ENCODE measurements at places on chromosomes 6 and 20. TPM values are rescaled to one million over a fixed set of nuclear protein-coding genes. Genes with fewer than 3 reads are reported as not detected.
A peak's percentile ranks its signal among the peaks of the same experiment; 100 is the strongest.

Gene GHRH
- not detected for total RNA-seq

DNA sequence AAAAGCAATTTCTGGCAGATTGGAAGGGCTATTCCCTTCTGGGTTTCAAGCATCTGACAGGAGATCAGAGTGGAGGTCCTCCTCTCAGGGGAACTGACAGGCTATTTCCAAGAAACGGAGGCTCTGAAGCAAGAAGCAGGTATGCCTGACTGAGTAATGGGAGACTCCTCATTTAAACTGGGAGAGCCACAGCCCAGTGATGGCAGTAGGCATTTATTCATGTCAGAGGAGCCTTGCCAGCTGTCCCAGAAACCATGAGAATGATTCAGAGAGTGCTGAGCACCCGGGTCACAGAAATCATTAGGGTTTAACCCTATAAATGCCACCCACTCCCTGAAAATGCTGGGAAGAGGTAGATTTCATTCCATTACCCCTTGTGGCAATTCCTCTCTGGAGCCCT lies 247.5 kb upstream of the RNF217 start:
- DNase-seq: no peak
- no peak overlapping the region for H3K27ac ChIP-seq
- H3K27me3 ChIP-seq: no peaks in the 10 kb centered on the region
- H3K4me1 ChIP-seq: no peaks in the 10 kb centered on the region
- no peak overlapping the region for H3K4me3 ChIP-seq

DNA sequence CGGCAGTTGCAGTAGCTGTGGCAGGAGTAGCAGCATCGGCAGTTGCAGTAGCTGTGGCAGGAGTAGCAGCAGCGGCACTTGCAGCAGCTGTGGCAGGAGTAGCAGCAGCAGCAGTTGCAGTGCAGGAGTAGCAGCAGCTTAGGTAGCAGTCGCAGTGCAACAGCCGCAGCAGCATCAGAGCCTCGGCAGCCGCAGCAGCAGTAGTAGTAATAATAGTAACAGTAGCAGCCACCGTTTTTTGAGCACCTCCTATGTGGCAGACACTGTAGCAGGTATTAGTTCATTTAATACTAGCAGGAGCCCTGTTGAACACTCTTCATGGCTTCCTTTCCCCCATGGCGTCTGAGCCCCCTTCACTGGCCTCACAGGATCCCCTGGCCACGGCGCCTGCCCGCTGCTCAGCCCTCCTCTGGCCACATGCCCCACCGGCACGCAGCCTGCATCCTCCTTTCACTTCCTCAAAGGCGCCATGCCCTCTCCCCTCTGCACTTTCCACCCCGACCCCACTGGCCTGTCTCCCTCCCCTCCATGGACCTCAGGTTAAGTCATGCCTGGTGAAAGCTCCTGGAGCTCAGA lies 19.1 kb upstream of the IRF4 start:
- no peak overlapping the region for H3K4me3 ChIP-seq
- no peak overlapping the region for H3K27ac ChIP-seq
- no peak for DNase-seq
- H3K4me1 ChIP-seq: no peaks in the 10 kb centered on the region

DNA sequence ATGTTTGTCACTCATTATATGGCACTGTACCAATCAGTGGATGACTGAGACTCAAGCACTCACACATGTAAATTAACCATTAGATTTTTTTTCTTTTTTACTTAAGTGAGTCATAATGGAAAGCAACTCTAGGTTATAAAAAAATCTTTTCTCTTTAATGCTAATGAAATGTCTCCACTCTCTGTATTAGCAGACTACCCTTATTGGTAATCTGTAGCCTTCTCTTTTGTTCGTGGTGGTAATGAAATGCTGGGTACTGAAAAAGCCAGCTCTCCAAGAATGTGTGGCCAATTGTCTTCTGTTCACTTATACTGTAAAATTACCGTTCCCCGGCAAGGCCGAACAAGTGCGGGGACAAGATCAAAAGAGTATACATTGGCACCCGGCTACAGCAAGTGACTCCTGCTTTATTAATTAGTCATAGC lies 69.0 kb downstream of the AFG1L start:
- H3K36me3 ChIP-seq: no peaks in the 10 kb centered on the region
- H3K4me3 ChIP-seq: no peak overlapping the region

DNA sequence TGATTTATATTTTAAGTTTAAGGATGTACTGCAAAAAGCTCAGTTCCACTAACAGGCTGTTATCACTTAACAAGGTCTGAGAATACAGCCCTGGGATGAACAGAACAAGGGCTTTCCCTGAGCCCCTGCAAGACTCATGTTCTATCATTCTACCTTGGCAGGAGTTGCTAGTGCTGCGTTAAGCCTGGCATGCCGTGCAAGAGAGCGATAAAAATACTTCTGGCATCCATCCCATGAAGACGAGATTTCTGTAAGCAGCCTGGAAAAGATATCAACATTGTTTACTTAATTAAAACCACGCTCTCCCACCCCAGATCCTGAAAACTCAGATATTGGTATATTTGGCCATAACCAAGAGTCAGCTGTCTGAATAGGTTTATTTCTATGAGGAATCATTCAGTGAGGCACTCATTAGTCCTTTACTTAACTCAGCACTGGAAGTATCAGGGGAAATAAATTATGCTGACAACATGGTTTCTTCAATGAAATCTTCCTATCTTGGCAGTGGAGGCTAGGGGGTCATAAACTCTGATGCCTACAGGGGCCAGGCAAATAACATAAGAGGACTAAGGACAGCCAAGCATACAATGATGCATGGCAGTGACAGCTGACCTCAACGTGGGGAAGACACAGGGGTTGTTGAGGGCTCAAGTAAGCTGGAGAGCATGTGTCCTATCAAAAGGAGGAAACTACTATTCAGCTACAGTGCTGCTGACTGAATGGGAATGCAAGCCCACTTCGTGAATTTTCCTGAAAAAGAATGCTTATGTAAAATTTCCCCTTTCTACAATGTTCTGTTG lies 37.6 kb upstream of the LYRM2 start:
- DNase-seq: no peak
- H3K27me3 ChIP-seq: no peaks in the 10 kb centered on the region
- no peak overlapping the region for H3K27ac ChIP-seq
- H3K36me3 ChIP-seq: no peaks in the 10 kb centered on the region

- no peaks in the 10 kb centered on the region for H3K36me3 ChIP-seq
- H3K4me1 ChIP-seq: no peaks in the 10 kb centered on the region
- DNase-seq: no peak
- no peak overlapping the region for H3K27ac ChIP-seq
These were observed 42.8 kb downstream of the FNDC1 start for GRCh38 chr6:159212028-159212427.

DNA sequence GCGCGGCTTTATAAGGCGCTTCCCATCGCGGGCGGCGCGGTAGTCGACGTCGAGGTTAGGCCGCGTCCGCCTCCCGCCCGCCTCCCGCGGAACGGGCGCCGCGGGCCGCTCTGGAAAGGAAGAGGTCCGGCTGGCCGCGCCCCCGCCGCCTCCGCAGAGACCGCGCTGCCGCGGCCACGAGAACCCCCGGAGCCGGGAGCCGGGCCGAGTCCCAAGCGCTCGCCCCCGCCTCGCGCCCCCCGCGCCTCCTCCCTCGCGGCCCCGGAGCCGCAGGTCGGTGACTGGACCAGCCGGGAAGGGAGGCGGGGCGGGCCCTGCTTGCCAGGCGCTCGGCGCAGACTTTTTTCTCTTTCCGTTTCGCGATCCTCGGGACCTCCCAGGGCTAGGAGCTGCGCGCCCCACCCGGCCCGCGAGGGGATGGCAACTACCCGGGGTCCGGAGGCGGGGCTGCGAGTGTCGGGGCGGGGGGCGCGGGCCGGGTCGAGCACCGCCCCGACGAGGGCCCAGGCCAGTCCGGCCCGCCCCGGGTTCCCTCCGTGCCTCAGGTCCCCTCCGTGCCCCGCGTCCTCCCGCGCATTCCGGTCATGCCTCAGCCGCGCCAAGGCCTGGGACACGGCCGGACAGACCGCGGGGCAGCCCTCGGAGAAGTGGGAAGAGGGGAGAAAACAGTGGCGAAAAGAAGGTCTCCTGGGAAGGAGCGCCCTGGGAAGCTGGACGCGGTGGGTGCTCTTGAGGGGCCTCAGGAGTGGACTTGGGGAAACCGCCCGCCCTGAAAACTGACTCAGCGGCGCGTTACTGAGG lies 417 bp upstream of the PXDC1 start:
- peak overlapping the region; percentile 89 for H3K27ac ChIP-seq
- DNase-seq: peak; percentile 91
- no peaks in the 10 kb centered on the region for H3K36me3 ChIP-seq

DNA sequence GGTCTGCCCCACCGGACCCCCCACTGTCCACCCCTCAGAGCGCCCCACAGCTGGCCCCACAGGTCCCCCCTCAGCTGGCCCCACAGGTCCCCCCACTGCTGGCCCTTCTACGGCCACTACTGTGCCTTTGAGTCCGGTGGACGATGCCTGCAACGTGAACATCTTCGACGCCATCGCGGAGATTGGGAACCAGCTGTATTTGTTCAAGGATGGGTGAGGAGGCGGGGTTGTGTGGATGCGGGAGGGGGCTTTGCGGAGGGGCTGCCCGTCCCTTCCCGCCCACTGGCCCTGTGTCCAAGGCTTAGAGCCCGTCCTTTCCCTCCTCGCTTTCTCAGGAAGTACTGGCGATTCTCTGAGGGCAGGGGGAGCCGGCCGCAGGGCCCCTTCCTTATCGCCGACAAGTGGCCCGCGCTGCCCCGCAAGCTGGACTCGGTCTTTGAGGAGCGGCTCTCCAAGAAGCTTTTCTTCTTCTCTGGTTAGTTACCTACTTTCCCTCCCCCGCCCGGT lies 4.7 kb downstream of the MMP9 start:
- no peaks in the 10 kb centered on the region for H3K36me3 ChIP-seq
- no peak overlapping the region for H3K27ac ChIP-seq
- H3K27me3 ChIP-seq: peaks cover 5% of the 10 kb centered on the region

DNA sequence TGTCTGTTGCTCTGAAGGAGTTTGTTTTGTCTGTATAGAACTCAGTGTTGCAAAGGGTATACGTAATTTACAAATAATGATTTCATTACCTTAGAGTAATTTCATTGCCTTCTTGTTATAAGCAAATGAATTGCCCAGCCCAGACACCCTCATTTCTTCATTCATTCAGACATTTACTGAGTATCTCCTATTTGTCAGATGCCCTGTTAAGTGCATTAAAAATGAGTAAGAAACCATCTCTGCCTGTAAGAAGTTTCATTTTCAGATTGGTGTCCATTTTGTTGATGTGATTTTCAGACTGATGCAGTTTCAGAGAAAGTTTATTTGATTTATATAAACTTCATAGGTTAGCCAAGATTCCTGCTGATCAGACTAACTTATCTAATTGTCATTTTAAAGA lies 429.3 kb downstream of the PHF3 start:
- no peak overlapping the region for H3K27ac ChIP-seq
- no peak overlapping the region for H3K4me3 ChIP-seq
- no peak for DNase-seq

- H3K27me3 ChIP-seq: no peaks in the 10 kb centered on the region
- H3K27ac ChIP-seq: no peak overlapping the region
- no peak for DNase-seq
- H3K36me3 ChIP-seq: no peaks in the 10 kb centered on the region
- no peaks in the 10 kb centered on the region for H3K4me1 ChIP-seq
- no peak overlapping the region for H3K4me3 ChIP-seq
These were observed 16.9 kb upstream of the ANKRD60 start for GRCh38 chr20:58245181-58245891.

DNA sequence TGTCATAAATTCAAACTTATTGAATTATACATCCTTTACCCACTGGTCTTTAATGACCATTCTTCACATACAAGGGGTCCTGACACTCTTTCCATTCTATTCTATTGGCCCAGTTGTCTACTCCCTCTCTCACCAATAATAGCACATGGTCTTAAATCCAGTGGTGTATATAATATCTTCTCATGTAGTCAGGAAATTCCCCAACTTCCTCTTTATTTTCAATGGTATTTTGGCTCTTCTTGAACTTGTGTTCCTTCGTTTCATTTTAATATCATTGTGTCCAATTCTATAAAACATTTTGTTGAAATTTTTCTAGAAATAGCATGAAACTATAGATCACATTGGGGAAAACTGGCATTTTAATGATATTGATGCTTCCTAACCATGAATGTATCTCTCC lies 36.8 kb downstream of the PSMB9 start:
- H3K27me3 ChIP-seq: no peaks in the 10 kb centered on the region
- no peak overlapping the region for H3K4me3 ChIP-seq
- no peaks in the 10 kb centered on the region for H3K36me3 ChIP-seq
- no peak for DNase-seq
- no peak overlapping the region for H3K27ac ChIP-seq
- peaks cover 14% of the 10 kb centered on the region for H3K4me1 ChIP-seq

DNA sequence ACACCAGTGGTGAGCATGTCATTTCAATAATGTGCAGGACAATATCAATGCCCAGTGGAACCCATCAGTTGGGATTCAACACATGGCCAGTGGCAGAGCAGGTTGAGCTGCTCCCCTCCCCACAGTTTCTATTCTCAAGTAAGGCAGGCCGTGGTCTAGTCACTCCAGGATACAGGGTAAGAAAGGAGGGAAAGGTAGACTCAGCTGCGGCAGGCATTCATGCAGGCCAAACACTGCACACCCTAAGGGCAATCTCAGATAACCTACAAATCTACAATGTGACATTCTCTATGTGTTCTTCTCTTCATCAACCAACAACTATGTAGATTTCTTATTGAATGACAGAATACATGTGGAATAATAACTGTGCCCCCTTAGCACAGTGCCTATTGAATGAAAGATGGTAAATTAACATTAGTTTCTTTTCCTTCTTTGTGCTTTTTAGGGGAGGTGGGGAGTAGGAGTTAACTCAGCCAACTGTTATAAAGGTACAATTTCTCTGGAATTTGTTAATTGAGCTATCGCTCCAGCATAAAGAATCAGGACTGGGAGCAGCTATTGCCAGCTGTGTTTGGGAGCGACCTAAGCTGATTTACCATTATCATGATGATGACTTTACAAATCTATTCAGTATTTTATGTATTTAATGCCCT lies 89.7 kb downstream of the FAM50B start:
- DNase-seq: no peak
- no peaks in the 10 kb centered on the region for H3K27me3 ChIP-seq
- no peak overlapping the region for H3K4me3 ChIP-seq
- H3K36me3 ChIP-seq: no peaks in the 10 kb centered on the region
- peaks cover 2% of the 10 kb centered on the region for H3K4me1 ChIP-seq
- no peak overlapping the region for H3K27ac ChIP-seq

GRCh38 chr6:15907914-15908518 lies 220.9 kb upstream of the MYLIP start:
- DNase-seq: no peak
- H3K4me3 ChIP-seq: no peak overlapping the region
- H3K4me1 ChIP-seq: no peaks in the 10 kb centered on the region
- H3K36me3 ChIP-seq: no peaks in the 10 kb centered on the region
